ENCODE measurements at places on chromosomes 7 and 10. TPM values are rescaled to one million over a fixed set of nuclear protein-coding genes. Genes with fewer than 3 reads are reported as not detected.

Gene RBP3
- not detected for total RNA-seq

Gene GHRHR
- not detected for total RNA-seq

Gene ATRNL1
- not detected for total RNA-seq

Gene TBX20
- not detected for total RNA-seq

Gene TDRD1
- not detected for total RNA-seq

Gene TCAF2
- 1.9 TPM for total RNA-seq

Gene SEMA3E
- total RNA-seq = not detected

Gene SPAM1
- total RNA-seq = not detected

GRCh38 chr7:136030867-136031318 lies 53.7 kb upstream of the MTPN start:
- no peak for DNase-seq

DNA sequence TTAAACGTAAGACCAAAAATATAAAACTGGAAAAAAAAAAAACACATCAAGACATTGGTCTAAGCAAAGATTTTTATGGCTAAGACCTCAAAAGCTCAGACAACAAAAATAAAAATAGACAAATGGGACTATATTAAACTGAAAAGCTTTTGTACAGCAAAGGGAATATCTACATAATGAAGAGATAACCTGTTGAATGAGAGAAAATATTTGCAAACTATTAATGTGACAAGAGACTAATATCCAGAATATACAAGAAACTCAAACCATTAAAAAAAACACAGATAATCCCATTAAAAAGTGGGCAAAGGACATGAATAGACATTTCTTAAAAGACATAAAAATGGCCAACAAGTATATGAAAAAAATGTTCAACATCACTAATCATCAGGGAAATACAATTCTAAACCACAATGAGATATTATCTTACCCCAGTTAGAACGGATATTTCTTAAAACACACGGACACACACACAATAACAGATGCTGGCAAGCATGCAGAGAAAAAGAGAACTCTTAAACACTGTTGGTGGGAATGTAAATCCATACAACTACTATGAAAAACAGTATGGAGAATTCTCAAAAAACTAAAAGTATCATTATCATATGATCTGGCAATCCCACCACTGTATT lies 28.8 kb downstream of the CNOT4 start:
- no peak for DNase-seq

DNA sequence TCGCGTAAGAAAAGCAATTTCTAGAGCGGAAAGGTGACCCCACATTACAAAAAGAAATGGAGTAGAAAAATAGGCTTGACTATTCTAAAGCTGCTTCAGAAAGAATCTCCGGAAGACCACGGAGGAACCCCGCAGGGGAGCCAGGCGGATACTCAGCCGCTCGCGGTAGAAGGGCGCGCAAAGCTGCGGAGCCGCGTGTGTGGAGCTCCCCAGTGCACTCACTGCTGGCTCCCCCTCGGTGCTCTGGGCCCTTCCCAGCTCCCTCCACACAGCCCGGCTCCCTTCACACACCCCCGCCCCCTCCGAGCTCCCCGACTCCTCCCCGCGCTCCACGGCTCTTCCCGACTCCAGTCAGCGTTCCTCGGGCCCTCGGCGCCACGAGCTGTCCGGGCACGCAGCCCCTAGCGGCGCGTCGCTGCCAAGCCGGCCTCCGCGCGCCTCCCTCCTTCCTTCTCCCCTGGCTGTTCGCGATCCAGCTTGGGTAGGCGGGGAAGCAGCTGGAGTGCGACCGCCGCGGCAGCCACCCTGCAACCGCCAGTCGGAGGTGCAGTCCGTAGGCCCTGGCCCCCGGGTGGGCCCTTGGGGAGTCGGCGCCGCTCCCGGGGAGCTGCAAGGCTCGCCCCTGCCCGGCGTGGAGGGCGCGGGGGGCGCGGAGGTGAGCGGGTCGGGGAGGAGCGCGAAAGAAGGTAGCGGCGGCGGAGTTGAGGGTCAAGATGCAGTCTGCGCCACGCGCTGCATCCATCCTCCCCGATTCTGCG lies at the start of gene STEAP2:
Gene STEAP2, plus strand, starts transcription at position 350 of the 758 bp plus-strand sequence. CDS start 13,343 bp downstream, outside the sequence.
- DNase-seq = peak; percentile 89

- DNase-seq = peak; percentile 50
Measured at GRCh38 chr10:30491204-30491915, 57.4 kb downstream of the MAP3K8 start.

GRCh38 chr7:149500201-149500600 lies 2.6 kb upstream of the ZNF746 start:
- no peak for DNase-seq

- no peak for DNase-seq
Measured at GRCh38 chr7:50775231-50775630, 7.5 kb downstream of the GRB10 start.

- no peak for DNase-seq
Measured at GRCh38 chr10:86486856-86487255, 34.7 kb downstream of the WAPL start.

DNA sequence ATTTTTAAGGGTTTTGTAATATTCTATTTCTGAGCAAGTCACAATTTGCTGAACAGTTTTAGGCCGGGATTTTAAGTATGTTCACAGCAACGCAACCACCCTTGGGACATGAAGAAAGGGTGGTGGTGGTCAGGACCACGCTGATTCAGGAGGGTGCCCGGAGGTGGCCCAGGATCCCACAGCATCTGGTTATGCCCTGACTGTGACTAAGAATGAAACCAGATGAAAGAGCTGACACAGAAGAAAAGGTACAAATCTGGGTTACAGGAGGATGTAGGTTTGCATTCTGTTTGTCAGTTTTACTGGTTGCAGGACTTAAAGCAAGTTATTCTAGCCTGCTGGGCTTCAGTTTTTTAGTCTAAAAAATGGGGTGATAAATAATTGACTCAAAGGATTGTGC lies 279.7 kb downstream of the CCSER2 start:
- no peak for DNase-seq

DNA sequence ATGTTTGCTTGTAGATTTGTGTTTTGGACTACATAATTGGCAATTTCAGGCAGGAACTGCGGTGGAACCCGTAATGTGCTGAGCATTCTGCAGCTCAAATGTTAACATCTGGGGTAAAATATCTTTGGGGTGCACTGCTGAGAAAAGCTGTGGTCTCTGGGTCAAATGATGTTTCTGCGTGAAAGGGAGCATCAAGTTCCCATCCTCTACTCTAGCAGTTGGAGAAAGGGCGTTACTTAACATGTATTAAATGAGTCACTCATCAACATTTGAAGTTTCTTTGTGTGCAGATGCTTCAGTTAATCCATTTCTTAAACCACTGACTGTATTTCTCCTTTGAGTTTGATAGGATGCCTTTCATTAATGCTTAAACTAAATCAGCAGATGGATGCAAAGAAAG lies 273.1 kb upstream of the PITRM1 start:
- DNase-seq = no peak

GRCh38 chr10:35308809-35309208 lies 27.5 kb upstream of the CCNY start:
- DNase-seq = no peak

DNA sequence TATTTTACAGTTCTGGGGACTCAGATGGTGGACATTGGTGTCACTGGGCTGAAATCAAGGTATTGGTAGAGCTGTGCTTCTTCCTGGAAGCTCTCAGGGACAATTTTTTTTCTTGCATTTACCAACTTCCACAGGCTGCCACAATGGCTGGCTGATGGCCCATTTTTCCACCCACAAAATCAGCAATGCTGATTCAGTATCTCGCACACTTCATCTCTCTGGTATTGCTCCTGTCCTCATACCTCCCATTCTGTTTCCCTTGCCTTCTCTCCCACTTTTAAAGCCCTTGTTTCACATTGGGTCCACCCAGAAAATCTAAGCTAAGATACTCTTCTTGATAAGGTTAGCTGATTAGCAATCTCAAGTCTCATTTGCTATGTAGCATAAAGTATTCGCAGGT lies 530.9 kb upstream of the POM121L12 start:
- DNase-seq = no peak

GRCh38 chr10:17031637-17032635 lies 97.7 kb downstream of the CUBN start:
- DNase-seq = no peak

GRCh38 chr7:155701972-155702544 lies 57.6 kb downstream of the RBM33 start:
- peak; percentile 4 for DNase-seq

GRCh38 chr10:26665080-26666048 lies 32.1 kb upstream of the PDSS1 start:
- no peak for DNase-seq

All from HFFc6 (cell line).